Omental fat pad (tissue), 4 donors: ENCODE measurements at places on chromosomes 6 and 20. TPM values are rescaled to one million over a fixed set of nuclear protein-coding genes. Genes with fewer than 3 reads are reported as not detected.

Gene ADGB
- not detected for total RNA-seq

Gene WFDC10B
- not detected for total RNA-seq

Gene TBX18
- 2.3 TPM for total RNA-seq

Gene PROCR
- 164 TPM for total RNA-seq

Gene TREML2
- 0.24 TPM for total RNA-seq

Gene CFB
- 1,024 TPM for total RNA-seq

Gene ANKRD66
- not detected for total RNA-seq

Gene C4B
- total RNA-seq = 117 TPM
